ENCODE measurements at places on chromosomes 7 and 10. TPM values are rescaled to one million over a fixed set of nuclear protein-coding genes. Genes with fewer than 3 reads are reported as not detected.

Gene TMEM196
- 0.57 TPM for polyA plus RNA-seq

Gene DIP2C
- polyA plus RNA-seq, result 5.0 TPM

Gene CHAT
- not detected for polyA plus RNA-seq

Gene PNLIPRP3
- not detected for polyA plus RNA-seq
